ENCODE measurements at places on chromosomes 5 and 9. TPM values are rescaled to one million over a fixed set of nuclear protein-coding genes. Genes with fewer than 3 reads are reported as not detected.

CDKN2B-AS1 gene
- 1.0 TPM for total RNA-seq

OMD gene
- total RNA-seq = not detected

HMGCR gene
- total RNA-seq = 24.3 TPM

NIM1K gene
- 0.49 TPM for total RNA-seq

NCS1 gene
- total RNA-seq = 95.7 TPM

ADAMTS2 gene
- 31.2 TPM for total RNA-seq

PRSS3 gene
- total RNA-seq = 32.3 TPM

SPZ1 gene
- not detected for total RNA-seq

PCDH12 gene
- not detected for total RNA-seq

CLPTM1L gene
- total RNA-seq = 164 TPM

MEIKIN gene
- not detected for total RNA-seq

TRIM14 gene
- 34.6 TPM for total RNA-seq

RETREG1 gene
- total RNA-seq = not detected

PDE8B gene
- total RNA-seq = not detected

PCDHB14 gene
- total RNA-seq = 2.6 TPM

PCDHGA1 gene
- 1.4 TPM for total RNA-seq

TCOF1 gene
- 44.6 TPM for total RNA-seq

SLC4A9 gene
- total RNA-seq = not detected

TLX3 gene
- not detected for total RNA-seq

PCDHA3 gene
- total RNA-seq = not detected

RAI14 gene
- total RNA-seq = 266 TPM

PCDHA9 gene
- total RNA-seq = not detected

BTNL8 gene
- not detected for total RNA-seq

AQP3 gene
- 0.38 TPM for total RNA-seq

RASEF gene
- 0.05 TPM for total RNA-seq

ARL14EPL gene
- not detected for total RNA-seq

FOXD4L5 gene
- 0.09 TPM for total RNA-seq

FOXD4L6 gene
- total RNA-seq = not detected

BARHL1 gene
- total RNA-seq = not detected

ANGPTL2 gene
- 20.9 TPM for total RNA-seq

LHX3 gene
- total RNA-seq = not detected

HEMGN gene
- total RNA-seq = not detected

CDH9 gene
- total RNA-seq = not detected
